Mesenchymal stem cell (in vitro differentiated cells and primary cell): ENCODE measurements at places on chromosomes 2 and 18.

DNA sequence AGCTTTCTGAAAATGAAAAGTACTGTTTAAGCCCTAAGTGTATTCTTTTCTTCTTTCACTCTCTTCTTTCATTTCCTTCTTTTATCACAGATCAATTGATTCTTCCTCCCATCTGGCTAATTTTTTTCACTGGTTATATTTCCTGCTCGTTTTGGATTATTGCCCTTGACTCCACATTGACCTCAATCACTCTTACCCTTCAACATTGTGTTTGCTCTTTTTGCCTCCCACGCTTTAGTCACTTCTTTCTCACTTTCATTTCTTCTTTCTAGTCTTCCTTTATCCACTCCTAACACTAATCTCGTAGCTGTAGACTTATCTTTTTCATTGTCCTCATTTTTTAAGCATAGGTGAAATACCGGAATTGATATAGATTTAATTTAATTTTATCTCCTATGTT, 320.3 kb upstream of the VRK2 start:
- DNase-seq: no peak

DNA sequence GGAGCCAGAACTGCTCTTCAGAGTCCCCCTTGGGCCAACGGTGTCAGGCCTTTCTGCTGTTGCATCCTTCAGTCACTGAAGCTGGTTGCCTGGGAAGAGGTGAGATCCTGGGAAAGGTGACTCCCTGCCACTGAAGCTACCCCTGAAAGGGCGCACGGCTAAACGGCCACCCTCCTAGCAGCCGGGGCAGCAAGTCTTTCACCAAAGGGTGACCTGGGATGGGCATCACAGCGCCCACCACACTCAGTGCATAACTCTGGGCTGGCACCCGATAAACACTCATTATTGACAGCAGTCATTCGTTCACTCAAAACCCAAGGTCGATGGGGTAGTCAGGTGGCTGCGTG, 26.5 kb upstream of the FOSL2 start:
- DNase-seq: no peak

DNA sequence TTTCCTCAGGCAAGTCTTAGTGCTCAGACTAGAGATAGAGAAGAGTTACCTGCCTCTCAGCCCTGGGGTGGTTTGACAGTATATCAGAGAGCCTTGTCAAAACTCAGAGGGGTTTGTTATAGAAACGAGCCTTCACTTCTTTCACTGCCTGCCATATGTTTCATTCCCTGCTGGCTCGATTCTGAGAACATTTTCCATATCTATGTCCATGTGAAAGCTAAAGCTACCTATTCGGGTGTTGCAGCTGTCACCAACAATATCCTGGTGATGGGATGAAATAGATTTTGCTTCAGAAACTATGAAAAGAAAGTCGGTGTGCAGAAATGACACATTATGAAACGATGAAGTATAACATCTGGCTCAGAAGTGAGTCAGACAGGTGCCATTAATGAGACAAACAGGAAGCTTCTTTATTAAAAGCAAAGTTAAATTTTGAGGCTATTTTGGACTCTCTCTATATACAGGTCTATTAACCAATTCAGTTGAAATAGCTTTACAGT, 56.1 kb upstream of the TANK start:
- DNase-seq: no peak

GRCh38 chr18:9285604-9286003, 49.0 kb upstream of the TWSG1 start:
- no peak for DNase-seq

DNA sequence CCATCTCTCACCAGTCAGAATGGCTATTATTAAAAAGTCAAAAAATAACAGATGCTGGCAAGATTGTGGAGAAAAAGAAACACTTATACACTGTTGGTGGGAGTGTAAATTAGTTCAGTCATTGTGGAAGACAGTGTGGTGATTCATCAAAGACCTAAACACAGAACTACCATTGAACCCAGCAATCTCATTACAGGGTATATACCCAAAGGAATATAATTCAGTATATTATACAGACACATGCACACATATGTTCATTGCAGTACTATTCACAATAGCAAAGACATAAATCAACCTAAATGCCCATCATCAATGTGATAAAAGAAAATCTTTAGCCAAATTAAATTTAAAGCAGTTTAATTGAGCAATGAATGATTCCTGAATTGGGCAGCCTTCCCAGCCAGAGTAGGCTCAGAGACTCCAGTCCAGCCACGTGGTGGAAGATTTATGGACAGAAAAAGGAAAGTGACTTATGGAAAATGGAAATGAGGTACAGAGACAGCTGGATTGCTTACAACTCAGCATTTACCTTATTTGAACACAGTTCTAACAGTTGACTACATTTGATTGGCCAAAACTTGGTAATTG, 377.1 kb upstream of the SLC39A10 start:
- no peak for DNase-seq

GRCh38 chr18:50665519-50665918, 105.6 kb downstream of the MAPK4 start:
- no peak for DNase-seq

DNA sequence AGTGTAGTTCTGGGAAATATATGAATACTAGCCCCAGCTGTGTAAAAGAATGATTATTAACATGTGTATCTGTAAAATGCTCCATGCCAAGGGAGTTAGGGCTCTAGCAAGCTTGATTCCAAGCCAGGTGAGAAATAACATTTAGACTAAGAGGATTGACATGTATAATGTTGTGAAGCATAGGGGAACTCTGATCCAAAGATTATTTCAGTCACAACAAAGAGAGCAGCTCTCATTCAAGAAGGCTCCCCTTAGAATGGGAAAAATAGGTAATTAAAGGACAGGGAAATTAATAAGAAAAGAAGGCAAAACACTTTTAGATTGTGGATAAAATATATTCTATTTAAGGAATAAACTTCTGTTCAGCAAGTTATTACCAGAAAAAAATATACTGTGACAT, 347.3 kb upstream of the CDH7 start:
- no peak for DNase-seq

GRCh38 chr2:227125506-227125905, 38.5 kb downstream of the COL4A4 start:
- no peak for DNase-seq

- peak; percentile 33 for DNase-seq
Observed at GRCh38 chr2:160703648-160704585, 210.3 kb upstream of the RBMS1 start.

DNA sequence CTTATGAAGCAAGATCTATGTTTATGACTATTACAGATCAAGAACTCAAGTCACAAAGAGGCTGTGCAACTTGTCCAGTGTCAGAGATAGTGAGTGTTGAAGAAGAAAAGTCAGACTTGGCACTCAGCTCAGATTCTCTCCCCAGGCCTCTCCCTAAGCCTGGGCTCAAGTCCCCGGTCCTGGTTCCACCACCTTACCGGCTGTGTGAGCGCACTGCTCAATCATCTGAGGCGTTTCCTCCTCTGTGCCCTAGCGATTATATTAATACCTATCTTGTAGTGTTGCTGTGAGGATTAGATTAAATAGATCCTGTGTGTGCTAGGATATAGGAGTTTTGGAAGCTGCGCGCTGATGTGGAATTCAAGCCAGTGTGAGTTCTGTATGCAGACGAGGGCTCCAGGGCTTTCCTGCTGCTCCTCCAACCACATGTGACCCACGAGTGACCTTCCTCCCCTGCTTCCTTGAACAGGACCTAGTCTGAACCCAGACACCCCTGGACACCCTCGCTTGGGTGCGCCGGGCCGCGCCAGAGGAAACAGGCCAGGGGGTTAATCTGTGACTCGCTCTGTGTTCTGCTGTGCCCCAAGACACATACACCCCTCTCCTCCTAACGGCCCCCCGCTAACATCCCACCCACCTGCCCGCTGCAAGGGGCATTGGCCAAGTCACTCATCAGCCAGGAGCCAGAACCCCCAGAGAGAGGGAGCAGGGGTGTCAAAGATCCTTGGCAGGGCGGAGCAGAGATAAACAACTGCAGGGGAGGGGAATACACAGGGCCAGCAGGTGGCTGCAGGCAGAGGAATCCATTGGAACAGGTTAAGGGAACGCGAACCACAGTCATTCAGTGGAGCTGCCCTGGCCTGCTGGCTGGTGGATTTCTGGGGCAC, 38.3 kb downstream of the TNS1 start:
- DNase-seq: no peak

GRCh38 chr2:233336541-233336940, 17.8 kb upstream of the DGKD start:
- no peak for DNase-seq

GRCh38 chr18:68627812-68628211, 87.1 kb downstream of the TMX3 start:
- DNase-seq: no peak

DNA sequence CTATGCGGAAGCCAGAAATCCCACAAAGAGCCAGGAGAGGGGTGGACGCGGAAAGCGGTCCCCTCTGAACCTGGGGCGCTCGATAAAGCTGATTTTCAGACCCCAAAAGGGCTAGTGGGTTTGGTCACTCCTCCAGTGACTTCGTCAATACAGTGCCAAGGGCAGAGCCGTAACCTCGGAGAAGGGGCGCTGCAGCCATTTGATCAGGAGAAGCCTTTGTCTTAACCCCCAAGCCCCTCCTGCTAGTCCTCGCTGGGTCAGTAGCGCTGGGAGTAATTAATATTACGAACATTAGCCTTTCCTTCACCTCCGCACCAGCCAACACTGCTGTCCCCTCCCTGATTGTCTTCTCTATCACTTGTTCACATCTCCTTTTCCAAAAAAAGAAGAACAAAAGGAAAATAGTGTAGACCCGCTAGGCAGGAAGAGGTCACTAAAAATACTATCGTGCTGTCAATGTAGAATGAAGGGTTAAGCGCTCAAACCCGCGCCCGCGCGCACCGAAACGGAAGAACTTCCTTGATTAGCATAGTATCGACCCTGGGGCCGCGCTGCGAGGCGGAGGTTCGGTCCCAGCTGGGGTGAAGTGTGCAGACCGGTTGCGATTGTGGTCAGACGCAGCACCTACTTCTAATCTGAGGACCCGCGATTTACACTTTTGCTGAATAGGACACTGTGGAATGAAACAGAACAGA, 63.2 kb upstream of the MAPRE2 start:
- peak; percentile 42 for DNase-seq

DNA sequence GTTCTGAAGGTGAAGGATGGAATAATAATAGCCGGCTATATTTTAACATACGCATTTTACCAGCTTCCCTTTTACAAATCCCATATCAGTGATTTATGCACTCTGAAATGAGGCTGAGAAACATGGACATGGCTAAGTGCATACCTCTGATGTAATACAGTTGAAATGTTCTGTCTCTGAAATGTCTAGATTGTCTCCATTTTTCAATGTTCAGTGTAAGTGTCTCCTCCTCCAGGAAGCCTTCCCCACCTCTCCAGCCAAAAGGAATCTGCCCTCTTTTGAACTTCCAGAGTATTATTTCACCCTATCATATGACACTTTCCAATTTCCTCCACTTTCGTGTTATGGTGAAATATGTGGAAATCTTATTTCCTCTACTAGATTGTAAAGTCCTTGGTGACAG, 29.5 kb upstream of the ME2 start:
- DNase-seq: no peak

DNA sequence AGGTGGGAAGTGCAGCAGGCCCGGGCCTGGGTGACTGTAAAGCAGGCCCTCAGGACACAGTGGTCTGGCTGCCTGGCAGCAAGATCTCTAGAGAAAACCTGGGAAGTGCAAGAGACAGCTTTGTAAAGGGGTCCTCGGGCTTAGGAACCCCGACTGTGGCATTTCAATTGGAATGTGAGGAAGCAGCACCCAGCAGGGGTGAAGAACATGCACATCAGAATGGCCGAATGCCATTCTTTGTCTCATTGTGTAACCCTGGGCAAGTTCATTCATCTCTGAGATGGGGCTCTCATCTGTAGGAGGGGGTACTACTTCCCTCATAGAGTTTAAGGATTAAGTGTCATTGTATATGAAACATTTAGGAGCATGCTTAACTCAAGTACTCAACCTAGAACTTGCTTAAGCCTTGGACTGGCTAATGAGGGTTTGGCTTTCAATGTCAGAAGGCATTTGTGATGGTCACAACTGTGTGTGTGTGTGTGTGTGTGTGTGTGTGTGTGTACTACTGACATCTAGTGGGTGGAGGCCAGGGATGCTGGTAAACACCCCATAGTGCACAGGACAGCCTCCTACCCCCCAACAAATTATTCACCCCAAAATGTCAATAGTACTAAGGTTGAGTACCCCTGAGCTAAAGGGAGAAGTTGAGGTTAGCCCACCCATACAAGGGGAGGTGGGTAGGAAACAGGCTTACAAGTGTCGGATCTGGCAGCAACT, 29.3 kb downstream of the MEX3C start:
- DNase-seq: no peak

- DNase-seq: no peak
Observed at GRCh38 chr2:18169893-18170175, 291.4 kb downstream of the KCNS3 start.

- no peak for DNase-seq
Observed at GRCh38 chr2:189533288-189534035, 47.1 kb downstream of the SLC40A1 start.

- DNase-seq: no peak
Observed at GRCh38 chr2:112949456-112949855, 28.4 kb upstream of the IL36G start.

GRCh38 chr2:136323935-136324334, 206.0 kb upstream of the CXCR4 start:
- DNase-seq: no peak

- no peak for DNase-seq
Observed at GRCh38 chr18:3935305-3935704, 485.3 kb downstream of the TGIF1 start.

GRCh38 chr18:35368595-35368994, 8.5 kb downstream of the ZNF396 start:
- no peak for DNase-seq
